Fibroblast of mammary gland (primary cell): ENCODE measurements at places on chromosomes 5 and 9.
A peak's percentile ranks its signal among the peaks of the same experiment; 100 is the strongest.

DNA sequence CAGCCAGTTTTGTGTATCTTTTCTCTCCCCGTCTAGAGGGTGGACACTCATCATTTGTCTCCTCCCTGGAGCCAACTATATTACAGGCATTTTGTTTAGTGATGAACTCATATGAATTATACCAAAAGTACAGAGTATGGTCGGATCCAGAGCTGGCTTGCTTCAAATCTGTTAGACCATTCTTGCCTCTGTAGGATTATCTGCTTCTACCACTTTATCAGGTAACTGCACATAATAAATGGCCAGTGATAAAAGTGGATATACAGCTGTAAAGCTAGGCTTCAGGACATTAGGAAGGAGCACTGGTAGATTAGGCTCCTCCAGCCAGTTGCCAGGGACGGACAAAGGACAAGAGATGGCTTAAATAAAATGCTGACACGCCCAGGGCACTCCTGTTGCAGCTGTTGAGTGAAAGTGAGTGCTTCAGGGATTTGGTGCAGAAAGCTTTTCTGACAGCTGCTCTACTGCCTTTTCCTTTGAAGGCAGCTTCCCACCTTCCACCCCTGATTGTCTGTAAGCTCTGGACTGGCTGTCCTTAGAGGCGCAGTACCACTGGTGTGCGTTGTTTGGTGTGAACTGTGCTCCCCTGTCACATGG, 259.2 kb downstream of the PDZD2 start:
- no peak for DNase-seq

- no peak for DNase-seq
These were observed 33.8 kb upstream of the TXNDC8 start for GRCh38 chr9:110371411-110372007.

GRCh38 chr5:43041110-43041668, 1.1 kb upstream of the ANXA2R start:
- DNase-seq, result no peak

DNA sequence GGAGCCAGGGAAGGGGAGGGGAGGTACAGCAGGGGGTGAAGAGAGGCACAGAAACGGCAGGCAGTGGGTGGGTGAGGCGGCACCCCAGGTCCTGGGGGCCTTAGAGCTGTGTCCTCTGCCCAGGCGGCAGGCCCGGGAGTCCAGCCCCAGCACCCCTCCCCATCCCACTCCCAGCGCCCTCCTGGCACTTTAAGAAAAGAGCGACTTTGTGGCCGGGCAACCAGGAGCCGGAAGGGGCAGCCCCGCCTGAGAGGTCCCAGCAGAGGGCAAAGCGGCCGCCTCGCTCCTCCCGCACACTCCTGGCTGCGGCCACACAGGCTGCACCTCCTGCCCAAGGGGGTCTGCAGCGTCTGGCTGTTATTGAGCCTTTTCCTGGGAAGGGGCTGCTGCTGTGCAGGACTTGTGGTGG, 42.6 kb downstream of the NACC2 start:
- DNase-seq, result no peak

DNA sequence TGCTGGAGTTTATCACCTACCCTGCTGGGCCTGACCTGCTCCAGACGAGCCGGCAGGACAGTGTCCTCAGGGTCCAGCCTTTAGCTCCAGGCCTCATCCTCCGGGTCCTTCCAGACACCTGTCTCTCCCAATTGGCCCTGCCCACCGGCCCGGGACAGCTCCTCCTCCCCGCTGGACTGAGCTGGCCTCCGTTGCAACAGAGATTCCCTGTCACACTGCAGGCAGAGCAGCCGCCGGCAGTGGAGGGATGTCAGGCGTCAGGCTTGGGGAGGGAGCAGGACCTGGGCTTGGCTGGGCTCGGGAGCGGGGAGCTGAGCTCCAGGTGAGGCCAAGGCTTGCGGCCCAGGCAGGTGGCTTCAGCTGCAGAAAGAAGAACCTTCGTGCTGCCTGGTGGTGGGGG, 1.7 kb downstream of the KCNT1 start:
- no peak for DNase-seq

DNA sequence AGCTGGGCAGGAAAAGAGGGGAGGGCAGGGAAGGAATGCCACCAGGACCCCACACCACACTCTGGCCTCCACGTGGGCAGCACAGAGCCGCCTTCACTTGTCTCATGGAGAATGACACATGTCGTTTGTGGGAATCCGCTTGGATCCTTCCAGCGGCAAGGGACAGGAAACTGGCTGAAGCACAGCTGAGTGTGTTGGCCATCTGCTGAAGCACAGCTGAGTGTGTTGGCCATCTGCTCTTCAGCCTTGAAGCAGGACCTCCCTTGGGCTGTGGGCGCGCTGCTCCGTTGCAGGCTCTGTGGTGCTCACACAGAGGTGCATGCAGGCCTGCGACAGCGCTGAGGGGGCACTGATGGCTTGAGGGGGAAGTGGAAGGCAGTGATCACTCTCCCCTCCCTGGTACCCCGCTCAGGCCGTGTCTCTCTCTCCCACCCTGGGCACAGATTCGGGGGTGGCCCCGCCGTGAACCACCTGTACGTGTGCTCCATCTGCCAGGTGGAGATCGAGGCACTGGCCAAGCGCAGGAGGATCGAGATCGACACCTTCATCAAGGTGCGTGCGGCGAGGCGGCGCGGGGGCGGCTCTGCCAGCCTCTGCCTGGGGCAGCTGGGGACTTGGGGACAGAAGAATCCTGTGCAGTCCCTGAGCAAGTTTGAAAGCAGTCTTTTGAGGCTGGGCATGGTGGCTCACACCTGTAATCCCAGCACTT, 40.6 kb downstream of the USP20 start:
- no peak for DNase-seq

GRCh38 chr5:65738305-65738704, 16.3 kb downstream of the NLN start:
- no peak for DNase-seq

DNA sequence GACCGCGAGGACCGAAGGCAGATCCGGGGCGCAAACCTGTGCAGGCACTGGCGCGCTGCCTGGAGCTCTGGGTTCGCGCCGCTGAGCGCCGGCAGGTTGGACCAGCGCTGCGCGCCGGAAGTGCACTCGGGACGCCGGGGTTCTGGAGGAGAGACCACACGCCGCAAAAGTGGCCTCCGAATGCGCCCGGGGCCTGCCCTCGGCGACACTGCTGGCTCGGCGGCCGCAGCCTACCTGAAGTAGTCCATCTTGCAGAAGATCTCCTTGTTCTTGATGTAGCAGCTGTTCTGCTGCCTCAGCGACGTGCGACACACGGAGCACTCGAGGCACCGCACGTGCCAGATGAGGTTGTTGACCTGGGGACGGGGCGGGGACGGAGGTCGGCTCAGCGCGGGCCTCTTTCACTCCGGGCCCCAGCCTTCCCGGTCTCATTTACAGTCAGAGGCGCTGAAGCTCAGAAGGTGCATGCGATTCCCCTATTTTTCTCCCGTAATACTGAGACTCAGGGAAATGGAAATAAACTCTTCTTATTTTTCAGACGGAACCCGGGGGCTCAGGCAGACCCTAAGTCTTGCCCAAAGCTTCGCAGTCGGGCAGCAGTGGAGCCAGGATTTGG, 2.5 kb downstream of the LHX6 start:
- no peak for DNase-seq

DNA sequence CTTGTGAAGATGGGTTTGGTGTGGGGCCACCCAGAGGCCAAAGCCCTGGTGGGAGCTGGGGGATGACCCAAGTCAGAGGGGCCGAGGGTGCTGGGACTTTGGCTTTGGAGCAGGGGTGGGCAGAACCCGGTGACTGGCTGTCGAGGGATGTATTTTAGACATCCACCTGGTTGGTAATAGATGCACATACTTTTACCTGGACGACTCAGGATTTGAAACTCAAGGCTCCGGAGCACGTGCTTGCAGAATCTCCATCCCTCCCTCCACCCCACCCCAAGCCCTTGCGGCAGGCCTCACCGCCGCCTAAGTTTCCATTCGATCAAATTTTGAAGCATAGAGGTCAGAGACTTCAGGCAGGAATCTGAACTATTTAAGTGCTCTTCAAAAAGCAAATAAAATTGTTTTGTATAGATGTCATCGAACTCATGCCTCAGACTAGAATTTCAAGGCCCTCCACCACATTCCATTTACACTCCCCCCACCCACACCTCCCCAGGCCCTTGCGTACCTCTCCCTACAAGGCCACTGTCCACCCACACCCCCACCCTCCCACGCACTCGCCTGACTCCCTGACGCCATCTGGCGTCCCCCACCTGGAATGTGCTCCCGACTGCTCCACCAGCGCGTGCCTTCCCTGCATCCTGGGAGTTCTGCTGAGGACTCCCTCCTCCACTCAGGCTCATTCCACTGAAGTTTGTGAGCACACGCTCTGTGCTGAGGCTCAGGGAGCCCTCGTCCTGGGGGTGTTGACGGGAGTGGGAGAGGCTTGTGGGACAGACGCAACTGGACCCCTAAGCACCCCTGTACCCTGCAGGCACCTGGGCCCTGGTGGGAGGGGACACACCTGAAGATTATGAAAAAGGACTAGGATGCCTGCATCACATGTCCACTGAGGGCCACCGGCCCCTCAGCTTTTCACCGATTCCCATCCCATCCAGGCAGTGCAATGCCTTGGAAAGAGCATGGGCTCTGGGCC, 56.4 kb upstream of the RPL26L1 start:
- DNase-seq, result peak; percentile 92

GRCh38 chr5:139796061-139796806, 626 bp downstream of the PSD2 start:
- DNase-seq, result no peak

- DNase-seq, result peak; percentile 34
These were observed 196.0 kb upstream of the ANKRD55 start for GRCh38 chr5:56429110-56429561.

- no peak for DNase-seq
These were observed 914.4 kb upstream of the SEMA6A start for GRCh38 chr5:117488976-117489500.

DNA sequence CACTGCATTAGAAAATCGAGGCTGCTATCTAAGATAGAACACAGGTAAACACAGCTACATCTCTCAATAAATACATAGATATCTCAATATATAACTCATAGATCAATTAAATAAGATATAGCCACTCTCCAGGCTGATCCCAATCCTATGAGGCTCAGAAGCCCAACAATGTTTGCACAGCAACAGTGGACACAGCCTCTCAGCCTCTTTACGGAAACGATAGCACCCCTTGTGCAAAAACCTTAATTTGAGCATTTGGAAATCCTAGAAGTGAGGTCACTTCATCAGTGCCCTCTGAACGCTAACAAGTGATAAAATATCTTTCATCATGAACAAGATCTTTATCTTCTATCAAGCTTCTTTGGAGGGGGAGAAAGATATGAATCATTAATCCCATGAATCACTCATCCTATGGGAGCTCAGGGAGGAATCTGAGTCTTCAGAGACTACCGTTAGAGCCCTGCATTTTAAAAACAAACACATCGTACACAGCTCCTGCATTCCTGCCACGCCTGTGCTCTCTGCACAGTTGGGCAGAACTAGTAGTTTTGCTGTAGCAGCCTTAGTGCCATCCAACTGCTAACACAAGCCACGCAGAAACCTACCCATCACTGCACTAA, 71.4 kb downstream of the MED27 start:
- peak; percentile 60 for DNase-seq

GRCh38 chr5:90337449-90338052, 72.0 kb downstream of the CETN3 start:
- DNase-seq, result no peak

DNA sequence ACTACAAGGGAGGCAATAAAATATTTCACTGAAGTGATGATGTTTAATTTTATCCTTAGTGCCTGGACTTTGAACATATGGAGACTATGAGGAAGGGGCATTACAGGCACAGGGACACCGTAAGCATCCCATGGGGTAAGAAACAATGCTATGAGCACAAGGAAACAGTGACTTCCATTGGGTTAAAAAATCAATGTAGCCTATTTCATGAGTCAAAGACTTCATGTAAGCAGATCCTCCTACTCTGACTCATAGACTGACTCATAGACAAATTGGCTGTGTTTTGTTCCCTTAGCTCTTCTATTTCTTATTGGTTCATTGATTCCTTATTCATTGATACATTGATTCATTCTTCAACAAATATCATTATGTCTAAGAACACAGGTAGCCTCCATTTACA, 351.0 kb downstream of the PRELID2 start:
- DNase-seq, result peak; percentile 93

GRCh38 chr9:113622600-113623400, 159.3 kb downstream of the RGS3 start:
- peak; percentile 89 for DNase-seq

- DNase-seq, result peak; percentile 89
These were observed 459.2 kb upstream of the RGMB start for GRCh38 chr5:98314292-98314691.

- DNase-seq, result peak; percentile 51
These were observed 25.1 kb downstream of the FGF18 start for GRCh38 chr5:171444582-171444981.

DNA sequence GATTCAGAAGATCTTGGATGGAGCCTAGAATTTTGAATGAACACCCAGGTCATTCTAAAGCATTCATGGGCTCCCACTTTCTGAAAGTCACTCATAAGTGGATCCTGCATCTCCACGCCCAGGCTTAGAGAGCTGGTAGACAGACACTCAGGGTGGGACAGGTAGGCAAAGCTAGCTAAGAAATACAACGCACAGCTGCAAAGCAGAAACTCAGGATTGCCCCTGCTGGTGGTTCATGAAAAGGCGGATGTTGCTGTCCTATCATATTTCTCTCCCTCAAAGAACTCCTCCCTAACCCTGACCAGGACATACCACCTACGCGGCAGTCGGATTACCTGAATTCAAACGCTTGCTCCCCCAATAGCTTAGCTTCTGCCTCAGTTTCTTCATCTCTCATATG, 226.5 kb downstream of the GLIS3 start:
- no peak for DNase-seq

- peak; percentile 66 for DNase-seq
These were observed 169.9 kb downstream of the NNT start for GRCh38 chr5:43772764-43773477.

DNA sequence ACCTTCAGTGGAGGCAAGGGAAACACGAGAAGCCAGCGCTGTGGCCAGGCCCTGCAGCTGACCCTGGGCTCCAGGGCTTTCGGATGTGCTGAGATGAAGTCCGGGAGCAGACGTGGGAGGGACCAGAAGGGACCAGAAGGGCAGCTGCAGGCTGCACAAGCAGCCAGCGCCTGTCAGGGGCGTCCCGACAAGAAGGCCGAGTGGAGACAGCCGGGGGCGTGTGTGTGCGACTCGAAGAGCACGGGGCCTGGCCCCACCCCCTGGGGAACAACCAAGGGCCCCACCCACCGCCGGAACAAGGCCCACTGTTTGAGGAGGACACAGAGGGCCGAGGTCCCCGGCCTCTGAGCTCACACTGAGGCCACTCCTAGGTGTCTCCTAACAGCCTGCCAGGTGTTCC, 31.4 kb downstream of the SLC12A7 start:
- no peak for DNase-seq

GRCh38 chr5:169429044-169429443, 128.1 kb upstream of the SLIT3 start:
- peak; percentile 79 for DNase-seq

- no peak for DNase-seq
These were observed 586 bp downstream of the TXN start for GRCh38 chr9:110255463-110256379.

GRCh38 chr9:75161116-75161857, 73.0 kb downstream of the OSTF1 start:
- no peak for DNase-seq

- DNase-seq, result peak; percentile 21
These were observed 102.5 kb upstream of the GABRP start for GRCh38 chr5:170681013-170681433.

- no peak for DNase-seq
These were observed 9.4 kb upstream of the SPDL1 start for GRCh38 chr5:169574134-169574646.

- DNase-seq, result no peak
These were observed 13.8 kb downstream of the RECK start for GRCh38 chr9:36050476-36050875.
